GM12878 (cell line): ENCODE measurements at places on chromosomes 1 and 21.

- DNase-seq: no peak
Measured at GRCh38 chr1:58011978-58012377, 534.5 kb downstream of the OMA1 start.

- no peak for DNase-seq
Measured at GRCh38 chr1:183893561-183894289, 88.8 kb downstream of the RGL1 start.

DNA sequence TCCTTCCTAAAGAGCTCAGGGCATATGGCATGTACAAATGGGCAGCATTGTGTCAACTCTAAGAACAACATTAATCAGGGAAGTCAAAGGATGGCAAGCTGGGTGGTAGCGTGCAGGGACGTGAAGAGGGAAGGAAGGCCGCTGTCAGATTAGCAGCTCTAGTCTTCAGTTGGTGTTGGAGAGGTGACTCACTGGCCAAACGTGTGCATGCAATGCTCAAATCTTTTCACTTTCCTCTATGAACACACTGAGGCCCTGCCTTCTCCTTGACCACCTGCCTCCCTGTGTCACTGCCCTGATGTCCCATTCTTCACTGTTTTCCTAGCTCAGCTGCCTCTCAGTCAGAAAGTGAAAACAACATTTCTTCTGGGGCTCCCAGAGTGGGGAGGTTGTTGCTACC is 5.9 kb upstream of the PIGR start:
- DNase-seq: no peak

GRCh38 chr1:178241057-178241456 is 147.2 kb downstream of the RASAL2 start:
- no peak for DNase-seq

DNA sequence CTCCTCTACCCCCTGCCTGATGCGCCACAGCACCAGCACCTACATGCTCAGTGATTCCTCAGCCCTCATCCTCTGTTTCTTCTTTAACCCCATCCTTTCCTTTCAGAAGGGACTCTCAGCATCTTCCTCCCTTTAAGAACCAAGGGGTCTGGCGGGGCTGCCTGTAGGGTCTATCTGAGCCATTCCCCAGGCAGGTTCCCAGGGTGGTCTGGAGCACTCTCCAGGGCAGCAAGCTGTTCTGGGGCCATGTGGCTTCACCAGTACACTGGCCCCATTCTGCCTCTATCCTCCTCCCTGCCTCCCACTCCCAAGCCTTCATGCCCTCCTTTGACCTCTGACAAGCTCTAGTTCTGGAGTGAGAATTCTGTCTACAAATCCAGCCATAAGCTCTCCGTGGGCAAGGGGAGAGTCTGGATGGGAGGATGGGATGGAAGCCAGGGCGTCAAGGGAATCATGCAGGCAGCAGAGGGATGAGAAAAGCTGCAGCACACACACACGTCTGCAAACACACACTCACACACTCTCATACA is 10.4 kb downstream of the BATF3 start:
- DNase-seq: no peak

DNA sequence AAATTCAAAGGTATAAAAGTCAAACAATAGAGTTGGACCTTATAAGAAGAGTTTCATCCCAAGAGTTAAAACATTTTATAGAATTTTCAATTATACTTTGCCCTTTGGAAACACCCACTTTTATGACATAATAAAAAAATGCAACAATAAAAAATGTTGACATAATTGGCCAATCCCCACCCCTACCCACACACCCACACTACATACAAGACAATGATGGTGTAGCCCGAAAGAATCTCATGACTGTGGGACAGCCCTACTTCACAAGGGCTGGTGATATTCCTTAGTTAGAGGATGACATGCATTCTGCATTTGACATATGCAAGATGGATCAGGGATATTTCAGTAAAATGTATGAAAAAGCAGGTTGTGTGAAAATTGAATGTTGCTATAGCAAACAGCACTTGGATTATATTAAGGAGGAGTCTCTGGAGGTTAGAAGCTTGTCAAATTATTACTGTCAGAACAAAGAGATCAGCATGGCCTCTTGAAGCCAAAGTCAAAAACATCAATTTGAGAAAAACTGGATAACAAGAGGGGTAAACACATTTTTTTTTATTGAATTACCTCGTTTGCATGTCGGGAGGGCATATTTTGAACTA is 133.0 kb upstream of the SAMSN1 start:
- no peak for DNase-seq

DNA sequence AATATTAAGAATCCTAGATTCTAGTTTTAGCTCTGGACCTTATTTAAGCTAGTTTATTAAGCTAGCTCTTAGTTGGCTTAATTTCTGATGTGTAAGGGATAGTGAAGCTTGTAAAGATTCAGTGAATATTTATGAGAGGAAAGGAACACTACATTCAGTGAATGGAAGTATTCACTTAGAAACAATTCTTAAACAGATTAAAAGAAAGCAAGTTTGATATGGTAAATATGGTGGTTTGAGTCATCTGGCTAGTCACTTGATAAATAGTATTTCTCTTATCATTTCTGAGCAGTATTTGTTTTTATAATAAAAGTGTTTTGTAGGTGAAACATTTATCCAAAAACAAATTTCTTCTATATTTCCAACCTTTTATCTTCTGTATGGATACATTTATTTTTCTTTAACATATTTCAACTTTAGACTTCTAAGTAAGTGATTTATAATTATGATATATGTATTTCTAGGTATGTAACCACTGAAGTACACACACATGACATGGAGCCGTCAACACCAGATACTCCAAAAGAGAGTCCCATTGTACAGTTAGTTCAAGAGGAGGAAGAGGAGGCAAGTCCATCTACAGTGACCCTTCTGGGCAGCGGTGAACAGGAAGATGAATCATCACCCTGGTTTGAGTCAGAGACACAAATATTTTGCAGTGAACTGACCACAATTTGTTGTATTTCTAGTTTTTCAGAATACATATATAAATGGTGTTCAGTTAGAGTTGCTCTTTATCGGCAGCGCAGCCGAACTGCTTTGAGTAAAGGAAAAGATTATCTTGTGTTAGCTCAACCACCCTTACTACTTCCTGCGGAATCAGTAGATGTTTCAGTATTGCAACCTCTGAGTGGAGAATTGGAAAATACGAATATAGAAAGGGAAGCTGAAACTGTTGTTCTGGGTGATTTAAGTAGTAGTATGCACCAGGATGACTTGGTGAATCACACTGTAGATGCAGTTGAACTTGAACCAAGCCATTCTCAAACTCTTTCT is 55.6 kb downstream of the SUCO start:
- no peak for DNase-seq

DNA sequence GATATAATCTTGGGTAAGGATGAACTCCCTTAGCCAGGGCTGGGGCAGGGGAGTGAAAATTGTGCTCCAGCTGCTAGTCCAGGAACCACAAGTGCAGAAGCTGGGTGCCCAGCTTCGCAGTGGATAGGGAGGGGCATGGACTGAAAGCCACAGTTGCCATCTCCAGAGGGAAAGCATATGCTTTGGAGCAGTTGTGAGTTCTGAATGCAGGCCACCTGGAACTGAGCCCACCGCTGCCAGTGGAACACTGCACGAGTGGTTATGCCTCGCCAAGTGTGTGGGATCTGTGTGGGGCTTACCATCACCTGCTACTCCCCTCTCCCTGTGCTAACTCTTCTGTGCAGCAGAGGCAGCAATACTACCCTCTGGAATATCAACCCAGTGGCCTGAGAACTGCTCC is 158.4 kb upstream of the DPT start:
- DNase-seq: no peak

DNA sequence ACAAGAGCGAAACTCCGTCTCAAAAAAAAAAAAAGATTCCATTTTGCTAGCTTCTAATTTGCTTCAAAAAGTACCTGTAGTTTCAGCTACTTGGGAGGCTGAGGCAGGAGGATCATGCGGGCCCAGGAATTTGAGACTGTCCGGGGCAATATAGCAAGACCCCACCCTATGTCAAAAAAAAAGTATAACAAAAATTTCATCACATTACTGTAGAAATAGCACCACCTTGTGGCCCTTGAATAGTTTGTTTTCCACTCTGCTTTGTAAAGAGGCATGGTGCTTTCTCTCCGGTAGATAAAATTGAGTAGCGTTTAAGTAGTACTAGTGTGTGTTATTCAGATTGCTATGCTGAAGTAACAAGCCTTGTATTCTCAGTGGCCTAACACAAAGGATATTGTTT is 18.2 kb upstream of the MSTO1 start:
- DNase-seq: peak; percentile 24

DNA sequence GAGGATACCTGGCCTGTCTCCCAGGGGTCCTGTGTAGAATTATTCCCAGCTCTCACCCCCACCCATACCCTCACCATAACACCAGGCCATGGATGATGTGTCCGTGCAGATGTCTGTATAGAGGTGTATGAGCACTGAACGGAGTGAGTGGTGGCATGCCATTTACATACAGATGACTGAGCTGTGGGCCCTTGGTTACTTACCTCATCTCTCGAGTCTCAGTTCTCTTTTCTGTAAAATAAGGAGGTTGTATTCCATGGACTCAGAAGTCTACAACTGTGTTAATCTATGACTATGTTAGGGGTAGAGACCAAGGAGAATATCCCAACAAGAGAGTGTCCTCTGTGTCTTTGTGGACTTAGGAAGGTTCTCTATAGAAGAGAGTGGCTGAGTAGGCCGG is 65.6 kb upstream of the CD1D start:
- no peak for DNase-seq

DNA sequence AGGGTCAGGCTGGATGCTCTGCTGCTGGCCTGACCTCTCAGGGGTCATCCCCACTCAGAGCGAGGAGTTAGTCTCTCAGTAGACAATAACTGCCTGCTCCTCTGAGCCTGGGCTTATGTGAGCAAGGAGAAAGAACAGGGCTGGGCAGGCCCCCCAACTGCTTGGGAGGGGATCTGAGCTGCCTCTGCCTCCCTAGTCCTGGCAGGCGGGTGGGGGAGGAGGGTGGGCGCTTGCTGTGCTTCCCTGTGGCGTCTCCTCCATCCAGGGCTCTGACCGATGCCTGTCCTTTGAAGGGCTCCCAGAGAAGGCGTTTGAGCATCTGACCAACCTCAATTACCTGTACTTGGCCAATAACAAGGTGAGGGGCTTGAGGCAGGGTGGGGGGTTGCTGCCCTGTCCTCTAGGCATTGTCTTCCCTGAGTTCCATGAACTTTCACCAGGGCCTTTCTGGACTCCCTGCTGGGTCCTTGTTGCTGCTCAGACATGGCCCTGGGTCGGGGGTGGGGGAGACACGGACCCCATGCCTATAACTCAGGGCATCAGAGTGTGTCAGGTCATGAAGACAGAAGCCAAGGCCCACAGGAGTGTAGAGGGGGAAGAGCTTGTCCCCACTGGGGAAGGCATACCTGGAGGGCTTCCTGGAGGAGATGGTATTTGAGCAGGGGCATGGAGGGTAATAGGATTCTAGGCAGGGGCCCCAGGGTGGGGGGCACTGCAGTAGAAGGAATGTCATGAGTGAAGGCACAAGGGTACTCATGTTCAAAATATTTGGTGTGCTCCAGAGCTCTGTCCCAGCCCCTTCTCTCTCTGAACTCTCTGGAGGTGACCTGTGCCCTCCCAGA is 12.5 kb downstream of the PODN start:
- DNase-seq: no peak

DNA sequence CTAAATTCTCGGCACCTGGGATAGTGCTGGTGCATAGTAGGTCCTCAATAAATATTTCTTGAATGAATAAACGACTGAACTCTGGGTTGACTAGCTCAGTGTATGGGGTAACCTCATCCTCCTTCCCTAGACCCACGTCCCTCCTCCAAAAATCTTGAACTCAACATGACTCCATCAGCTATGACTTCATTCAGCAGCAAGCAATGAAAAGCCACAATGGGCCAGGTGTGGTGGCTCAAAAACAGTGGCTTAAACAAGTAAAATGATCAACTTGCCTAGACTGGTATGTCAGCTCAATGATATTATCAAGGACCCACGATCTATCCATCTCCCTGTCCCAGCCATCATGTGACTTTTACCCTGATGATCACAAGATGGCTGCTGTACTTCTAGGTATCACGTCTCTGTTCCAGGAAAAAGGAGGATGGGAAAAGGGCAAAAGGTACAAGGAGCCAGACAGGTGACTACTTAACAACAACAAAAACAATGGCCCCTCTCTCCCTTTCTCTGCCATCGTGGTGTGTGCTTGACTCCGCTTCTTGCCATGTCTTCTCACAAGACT is 13.0 kb upstream of the PAQR7 start:
- no peak for DNase-seq

DNA sequence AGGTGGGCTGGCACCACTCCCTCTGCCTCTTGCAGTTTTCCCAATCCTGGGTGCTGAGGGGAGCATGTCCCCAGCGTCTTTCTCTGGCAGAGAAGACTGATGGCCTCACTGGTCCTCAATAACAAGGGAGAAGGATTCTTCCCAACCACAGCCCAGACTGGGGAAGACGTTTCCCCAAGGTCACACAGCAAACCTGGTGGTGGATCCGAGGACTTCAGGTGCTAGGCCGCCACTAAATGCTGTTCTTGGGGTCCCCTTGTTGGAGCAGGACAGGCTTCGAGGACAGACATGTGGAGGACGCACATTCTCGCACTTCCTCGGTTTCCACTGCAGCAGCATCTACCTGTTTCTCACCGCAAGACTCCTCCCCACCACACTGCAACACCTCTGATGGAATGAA is 30.9 kb upstream of the PAX7 start:
- DNase-seq: no peak
